ENCODE measurements at places on chromosomes 6 and 20.
A peak's percentile ranks its signal among the peaks of the same experiment; 100 is the strongest.

GRCh38 chr6:142543606-142544005 lies 241.8 kb downstream of the ADGRG6 start:
- DNase-seq = no peak

- no peak for DNase-seq
Measured at GRCh38 chr6:2476376-2476775, 231.0 kb upstream of the GMDS start.

DNA sequence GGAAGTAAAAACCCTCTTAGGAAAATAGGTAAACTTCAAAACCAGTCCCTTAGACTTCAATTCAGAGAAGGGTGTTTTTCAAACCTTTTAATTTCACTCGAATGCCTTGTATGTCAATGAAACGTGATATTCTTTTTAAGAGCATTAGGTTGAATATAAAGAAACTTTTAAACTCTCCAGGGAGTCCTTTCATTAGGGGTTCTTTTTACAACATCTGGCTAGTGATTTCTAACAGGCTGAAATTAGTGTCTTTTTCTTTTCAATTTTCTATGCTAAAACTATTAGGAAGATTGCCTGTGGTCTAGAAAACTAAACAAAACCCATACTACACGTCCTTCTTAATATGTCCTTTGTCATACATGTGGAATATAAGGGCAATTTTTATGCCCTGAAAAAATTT lies 569.7 kb upstream of the CITED2 start:
- no peak for DNase-seq

DNA sequence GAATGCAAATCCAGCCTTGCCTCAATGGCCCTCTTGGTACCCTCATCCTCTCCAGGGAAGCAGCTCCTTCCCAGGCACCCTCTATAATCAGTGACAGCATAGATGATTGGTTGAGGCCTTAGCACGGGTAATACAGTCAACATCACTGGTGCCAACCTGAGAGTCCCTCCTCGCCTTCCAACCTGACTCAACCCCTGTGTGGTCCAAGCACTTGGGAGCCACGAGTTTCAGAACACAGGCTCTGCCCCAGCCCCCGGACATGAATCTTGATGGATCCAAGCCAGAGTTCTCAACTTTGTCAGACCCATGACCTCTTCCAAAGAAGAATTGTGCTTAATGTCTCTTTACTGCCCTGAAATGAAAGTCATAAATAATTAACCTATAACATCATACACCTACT lies 213.9 kb downstream of the PREX1 start:
- no peak for DNase-seq

DNA sequence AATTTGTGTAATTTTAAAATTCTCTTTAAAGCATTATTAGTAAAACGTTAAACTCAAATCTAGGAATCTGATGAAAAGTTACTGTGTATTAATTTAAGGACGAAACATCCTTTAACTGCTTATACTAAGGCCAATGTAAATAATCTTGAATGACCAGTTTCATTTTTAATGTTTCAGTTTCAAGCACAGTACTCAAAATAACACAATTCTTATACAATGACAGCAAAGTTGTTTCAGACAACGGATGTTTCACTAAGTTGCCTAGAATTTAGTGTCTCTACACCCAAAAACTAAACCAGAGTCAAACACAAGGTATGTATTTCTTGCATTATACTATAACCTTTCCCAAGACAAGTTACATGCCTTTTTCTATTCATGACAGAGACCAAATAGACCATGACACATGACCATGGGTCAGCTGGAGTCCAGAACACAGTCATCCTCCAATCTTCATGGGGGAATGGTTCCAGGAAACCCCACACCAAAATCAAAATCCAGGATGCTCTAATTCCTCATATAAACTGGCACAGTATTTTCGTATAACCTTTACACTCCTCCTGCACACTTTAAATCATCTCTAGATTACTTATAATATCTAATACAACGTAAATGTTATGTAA lies 7.7 kb downstream of the PHIP start:
- no peak for DNase-seq

DNA sequence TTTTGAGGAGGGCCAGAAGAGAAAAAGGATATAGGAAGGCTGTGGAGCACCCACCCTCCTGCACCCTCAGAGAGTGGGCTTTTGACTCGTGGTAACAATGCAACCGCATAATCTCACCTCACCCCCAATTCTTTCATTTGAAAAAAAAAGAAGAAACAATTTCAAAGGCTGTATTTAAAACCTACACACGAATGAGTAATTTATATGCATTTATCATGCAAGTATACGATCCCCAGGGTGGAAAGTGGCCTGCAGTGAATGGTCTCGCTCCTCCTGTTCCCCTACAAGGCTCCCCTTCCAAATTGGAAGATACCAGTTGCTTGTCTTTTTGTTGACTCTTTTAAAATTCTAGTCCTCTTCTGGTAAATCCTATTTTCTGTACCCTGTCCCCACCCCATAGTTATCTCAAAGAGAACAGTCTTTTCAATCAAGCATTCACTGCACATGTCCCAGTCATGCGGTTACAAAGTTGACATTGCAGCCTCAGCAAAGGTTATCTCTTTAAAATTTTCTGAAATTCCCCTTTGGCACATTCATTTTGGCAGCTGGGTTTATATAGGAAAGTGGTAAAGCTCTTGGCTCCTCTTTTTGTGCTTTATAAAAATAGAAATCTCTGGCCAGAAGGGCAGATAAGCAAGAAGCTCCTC lies 110.6 kb downstream of the ARID1B start:
- DNase-seq = no peak

DNA sequence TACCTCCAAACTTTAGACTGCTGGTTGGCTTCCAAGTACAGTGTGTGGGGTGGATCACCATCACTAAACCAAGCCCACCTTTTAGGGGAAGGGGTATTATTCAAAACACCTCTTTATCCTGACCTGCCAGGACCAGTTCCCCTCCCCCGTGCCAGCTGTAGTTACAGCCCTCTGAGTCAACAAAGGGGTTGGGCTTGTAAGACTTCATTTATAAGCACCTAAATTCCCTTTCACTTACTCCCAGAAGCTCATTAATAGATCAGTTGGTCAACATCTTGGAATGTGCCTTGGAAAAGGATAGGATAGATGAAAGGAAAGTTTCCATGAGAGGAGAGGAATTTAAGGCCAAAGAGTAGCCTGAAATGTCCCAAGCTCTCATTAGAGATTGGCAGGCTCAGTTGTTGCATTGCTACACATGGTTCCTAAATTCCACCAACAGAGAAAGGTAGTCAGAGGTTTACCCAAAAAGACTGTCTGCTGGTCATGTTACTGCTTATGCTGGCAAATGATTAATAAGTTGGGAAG lies 59.2 kb downstream of the TNFAIP3 start:
- no peak for DNase-seq

GRCh38 chr6:109870089-109870410 lies 108.1 kb upstream of the GPR6 start:
- DNase-seq = no peak

DNA sequence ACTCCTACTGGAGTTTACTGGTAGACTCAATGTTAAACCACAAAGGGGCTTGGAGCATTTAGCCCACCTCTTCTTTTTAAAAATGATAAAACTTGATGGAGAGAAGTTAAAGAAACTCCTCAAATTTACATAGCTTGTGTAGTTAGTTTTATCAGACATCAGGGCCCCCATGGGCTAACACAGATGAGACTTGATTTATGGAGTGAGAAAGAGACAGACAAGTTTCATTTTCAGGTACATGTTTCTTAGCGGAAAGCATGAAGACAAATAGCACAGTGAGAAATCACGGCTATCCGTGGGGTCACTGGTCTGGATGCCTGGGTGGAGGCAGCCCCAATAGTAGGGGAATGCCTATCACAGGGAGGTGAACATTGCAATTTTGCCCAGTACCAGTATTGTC lies 173.6 kb downstream of the TFAP2B start:
- DNase-seq = no peak

DNA sequence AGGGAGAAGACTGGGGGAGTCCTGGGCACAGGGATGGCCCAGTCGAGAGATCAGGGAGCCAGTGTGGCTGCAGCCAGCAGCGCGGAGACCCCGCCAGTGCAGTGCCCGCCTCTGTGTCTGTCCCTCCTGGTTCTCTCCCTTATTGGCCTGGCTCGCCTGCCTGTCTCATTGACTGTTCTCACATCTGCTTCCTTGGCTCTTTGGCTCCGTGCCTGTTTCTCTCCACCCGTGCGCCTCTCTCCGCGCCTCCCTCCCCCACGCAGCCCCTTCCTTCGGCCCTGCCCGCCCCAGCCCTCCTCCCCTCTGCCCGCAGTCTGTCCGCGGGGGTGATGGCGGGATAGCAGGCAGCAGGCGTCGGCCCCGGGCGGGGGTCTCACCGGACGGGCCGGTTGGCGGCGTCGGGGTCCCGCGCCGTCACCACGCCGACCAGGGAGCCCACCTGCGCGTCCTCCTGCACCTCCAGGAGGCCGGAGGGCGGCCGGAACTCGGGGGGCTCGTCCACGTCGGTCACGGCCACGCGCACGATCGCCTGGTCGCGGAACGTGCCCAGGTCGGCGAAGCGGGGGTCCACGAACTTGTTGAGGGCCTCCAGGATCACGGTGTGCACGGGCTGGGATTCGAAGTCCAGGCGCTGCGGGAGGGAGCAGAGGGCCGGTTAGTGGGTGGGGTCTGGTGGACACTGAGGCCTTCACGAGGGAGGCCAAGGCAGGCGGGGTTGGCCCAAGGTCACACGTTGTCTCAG lies 92.0 kb downstream of the CD40 start:
- no peak for DNase-seq

DNA sequence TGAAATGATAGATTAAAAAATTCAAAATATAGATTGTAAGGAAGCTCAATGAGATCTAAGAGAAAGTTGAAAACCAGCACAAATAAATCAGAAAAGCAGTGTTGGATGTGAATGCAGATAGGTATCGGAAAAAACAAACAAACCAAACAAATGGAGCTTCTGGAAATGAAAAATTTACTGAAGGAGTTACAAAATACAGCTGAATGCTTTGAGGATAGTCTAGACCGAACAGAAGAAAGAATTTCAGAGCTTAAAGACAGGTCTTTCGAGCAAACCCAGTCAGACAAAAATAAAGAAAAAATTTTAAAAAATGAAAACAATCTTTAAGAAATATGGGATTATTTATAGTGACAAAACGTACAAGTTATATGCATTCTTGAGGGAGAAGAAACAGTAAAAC lies 146.7 kb downstream of the FAM83B start:
- DNase-seq = no peak

DNA sequence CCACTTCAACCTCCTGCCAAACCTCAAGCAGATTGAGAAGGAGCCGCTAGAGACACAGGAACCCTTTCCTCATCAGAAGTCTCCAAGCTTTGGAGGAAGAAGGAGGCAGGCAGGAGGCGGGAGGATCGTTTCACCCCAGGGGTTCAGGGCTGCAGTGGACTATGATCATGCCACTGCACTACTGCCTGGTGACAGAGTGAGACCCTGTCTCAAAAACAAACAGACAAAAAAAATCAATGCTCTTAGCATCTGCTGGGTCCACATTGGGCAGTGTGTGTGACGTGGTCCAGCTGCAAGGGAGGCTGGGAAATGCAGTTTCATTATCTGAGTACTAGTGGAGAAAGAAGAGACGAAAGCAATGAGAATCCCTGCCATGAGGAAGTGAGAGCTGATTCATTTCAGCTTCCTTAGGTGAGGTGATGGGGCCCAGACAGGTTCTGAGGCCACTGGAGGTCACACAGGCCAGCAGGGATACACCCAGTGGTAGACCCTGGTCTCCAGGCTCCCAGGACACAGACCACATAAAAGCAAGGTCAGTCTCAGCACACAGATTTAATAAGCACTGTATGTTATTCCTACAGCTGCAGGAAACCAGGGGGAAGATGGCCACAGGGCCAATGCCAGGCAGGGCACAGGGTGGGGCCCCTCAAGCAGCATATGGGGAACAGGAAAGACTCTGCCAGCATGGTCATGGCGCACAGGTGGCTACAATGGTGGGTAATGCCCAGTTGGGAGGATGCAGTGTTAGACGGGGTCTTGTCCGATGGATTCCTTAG lies 4.3 kb downstream of the GFRA4 start:
- no peak for DNase-seq

DNA sequence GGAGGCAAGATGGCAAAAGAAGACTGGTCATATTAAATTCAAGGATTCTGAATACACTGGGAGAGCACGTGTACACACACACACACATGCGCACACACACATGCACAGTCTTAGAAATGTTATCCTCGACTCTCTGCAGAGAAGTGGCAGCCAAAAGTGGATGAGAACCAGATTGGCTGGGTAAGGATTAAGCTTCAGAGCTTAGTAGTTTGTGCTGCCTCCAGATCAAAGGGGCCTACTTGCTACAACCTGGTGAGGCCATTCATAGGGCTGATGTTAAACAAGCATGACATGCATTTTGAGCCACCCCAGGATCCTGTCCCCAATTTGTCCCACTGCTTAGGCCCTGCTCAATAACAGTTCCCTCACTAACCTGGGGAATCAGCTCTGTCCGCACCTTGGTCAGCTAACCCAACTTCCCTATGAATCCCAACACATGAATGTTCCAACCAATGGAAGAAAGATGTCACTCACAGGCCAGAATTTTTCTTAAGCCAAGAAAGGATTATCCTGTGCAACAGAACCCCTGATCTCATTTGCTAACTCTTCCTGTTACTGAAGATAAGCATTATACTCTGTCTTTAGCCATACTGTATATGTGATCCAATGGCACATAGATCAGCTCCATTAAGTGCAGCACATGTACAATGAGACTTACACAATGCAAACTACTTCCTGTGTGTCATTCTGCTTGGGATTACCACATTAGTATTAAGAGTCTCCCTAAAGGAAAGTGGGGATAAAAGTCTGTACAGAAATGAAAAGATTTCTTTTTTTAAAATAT lies 31.0 kb downstream of the TOMM6 start:
- no peak for DNase-seq

- DNase-seq = no peak
Measured at GRCh38 chr20:37384683-37385174, 38.8 kb downstream of the SRC start.

DNA sequence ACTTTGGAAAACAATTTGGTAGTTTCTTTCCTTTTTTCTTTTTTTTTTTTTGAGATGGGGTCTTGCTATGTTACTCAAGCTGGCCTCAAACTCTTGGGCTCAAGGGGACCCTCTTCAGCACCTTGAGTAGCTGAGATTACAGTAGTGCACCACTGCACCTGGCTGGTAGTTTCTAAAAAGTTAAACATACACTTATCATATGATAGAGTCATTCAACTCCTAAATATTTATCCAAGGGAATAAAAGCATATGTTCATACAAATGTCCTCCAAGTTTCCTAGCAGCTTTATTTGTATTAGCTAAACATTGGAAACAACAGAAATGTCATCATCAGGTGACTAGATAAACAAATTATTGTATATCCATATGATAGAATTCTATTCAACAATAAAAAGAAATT lies 213.9 kb downstream of the LRFN2 start:
- no peak for DNase-seq

GRCh38 chr20:362271-363254 lies 15.7 kb downstream of the NRSN2 start:
- peak; percentile 22 for DNase-seq

Data from GOT3 (cell line).